A172 (cell line): ENCODE measurements at places on chromosomes 1 and 21. TPM values are rescaled to one million over a fixed set of nuclear protein-coding genes. Genes with fewer than 3 reads are reported as not detected.

- no peak for DNase-seq
Observed at GRCh38 chr1:182164273-182164672, 102.8 kb upstream of the ZNF648 start.

- DNase-seq = peak; percentile 71
Observed at GRCh38 chr1:171188388-171189266, 3.5 kb downstream of the FMO2 start.

GRCh38 chr1:246153796-246154212 lies 353.3 kb downstream of the SMYD3 start:
- peak; percentile 47 for DNase-seq

The C1orf53 gene
- 21.2 and 34.3 TPM in 2 replicates for total RNA-seq

The SSX2IP gene
- total RNA-seq = 19.2 and 26.7 TPM in 2 replicates
